ENCODE measurements at places on chromosomes 16 and 17. TPM values are rescaled to one million over a fixed set of nuclear protein-coding genes. Genes with fewer than 3 reads are reported as not detected.

ERN2 gene
- total RNA-seq = not detected

AOC2 gene
- total RNA-seq = 0.34 TPM

TPSG1 gene
- total RNA-seq = not detected

PLD6 gene
- total RNA-seq = 1.6 TPM

MTSS2 gene
- 75.5 TPM for total RNA-seq

FOXJ1 gene
- total RNA-seq = 0.17 TPM

MT4 gene
- total RNA-seq = not detected

PRSS8 gene
- 0.30 TPM for total RNA-seq

EVPL gene
- not detected for total RNA-seq

GAS2L2 gene
- not detected for total RNA-seq

ADPRM gene
- total RNA-seq = 8.1 TPM

APOBR gene
- not detected for total RNA-seq

ALOXE3 gene
- not detected for total RNA-seq

PRR15L gene
- total RNA-seq = not detected

Measured in bronchus fibroblast of lung (primary cell).